Adrenal gland (tissue), 19 donors: ENCODE measurements at places on chromosomes 1 and 21. TPM values are rescaled to one million over a fixed set of nuclear protein-coding genes. Genes with fewer than 3 reads are reported as not detected.
A peak's percentile ranks its signal among the peaks of the same experiment; 100 is the strongest.

Gene KIAA1614
- 0.95 TPM for total RNA-seq

Gene CBS
- 1.6 TPM for total RNA-seq

GRCh38 chr1:17723684-17724083 lies 31.4 kb upstream of the ACTL8 start:
- no peaks in the 10 kb centered on the region for H3K27me3 ChIP-seq
- no peak for DNase-seq
- no peaks in the 10 kb centered on the region for H3K4me1 ChIP-seq
- no peaks in the 10 kb centered on the region for H3K36me3 ChIP-seq
- H3K4me3 ChIP-seq = no peak overlapping the region
- H3K27ac ChIP-seq = no peak overlapping the region

- no peaks in the 10 kb centered on the region for H3K36me3 ChIP-seq
- no peak overlapping the region for H3K4me3 ChIP-seq
- H3K27ac ChIP-seq = no peak overlapping the region
- H3K4me1 ChIP-seq = no peaks in the 10 kb centered on the region
Measured at GRCh38 chr1:25064465-25065240, 134.6 kb upstream of the RUNX3 start.

GRCh38 chr1:18243503-18244175 lies 136.0 kb downstream of the IGSF21 start:
- H3K36me3 ChIP-seq = no peaks in the 10 kb centered on the region
- no peak overlapping the region for H3K27ac ChIP-seq
- H3K4me3 ChIP-seq = no peak overlapping the region
- no peaks in the 10 kb centered on the region for H3K27me3 ChIP-seq
- H3K4me1 ChIP-seq = no peaks in the 10 kb centered on the region
- DNase-seq = no peak

DNA sequence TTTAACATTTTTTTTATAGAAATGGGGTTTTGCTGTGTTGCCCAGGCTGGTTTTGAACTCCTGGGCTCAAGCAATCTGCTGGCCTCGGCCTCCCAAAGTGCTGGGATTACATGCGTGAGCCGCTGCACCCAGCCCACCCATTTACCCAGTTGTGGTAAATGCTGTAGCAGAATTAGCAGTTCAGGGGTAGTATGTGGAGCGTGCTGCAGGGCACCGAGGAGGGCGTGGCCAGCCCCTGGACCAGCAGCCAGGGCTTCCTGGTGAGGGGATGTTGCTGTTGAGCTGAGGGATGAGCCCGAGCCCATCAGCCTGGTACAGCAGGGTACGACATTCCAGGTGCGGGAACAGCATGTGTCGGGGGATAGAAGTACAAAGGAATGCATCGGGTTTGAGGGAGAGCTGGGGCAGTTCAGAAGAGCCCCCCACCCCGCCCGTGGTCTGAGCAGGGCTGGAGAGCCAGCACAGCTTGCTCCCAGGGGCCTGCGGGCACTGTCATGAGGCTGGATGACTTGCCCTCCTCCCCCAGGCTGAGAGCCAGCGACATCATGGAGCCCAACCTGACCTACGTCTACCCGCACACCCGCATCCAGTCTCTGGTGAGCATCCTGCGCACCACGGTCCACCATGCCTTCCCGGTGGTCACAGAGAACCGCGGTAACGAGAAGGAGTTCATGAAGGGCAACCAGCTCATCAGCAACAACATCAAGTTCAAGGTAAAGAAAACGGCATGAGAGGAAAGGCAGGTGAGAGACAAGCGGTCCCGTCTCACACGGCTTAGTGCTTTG lies 11.9 kb downstream of the NPPA start:
- no peaks in the 10 kb centered on the region for H3K27me3 ChIP-seq
- H3K4me3 ChIP-seq = no peak overlapping the region
- H3K4me1 ChIP-seq = no peaks in the 10 kb centered on the region
- no peak for DNase-seq
- no peak overlapping the region for H3K27ac ChIP-seq

Gene COL24A1
- not detected for total RNA-seq

Gene ANKRD34A
- total RNA-seq = 0.43 TPM

DNA sequence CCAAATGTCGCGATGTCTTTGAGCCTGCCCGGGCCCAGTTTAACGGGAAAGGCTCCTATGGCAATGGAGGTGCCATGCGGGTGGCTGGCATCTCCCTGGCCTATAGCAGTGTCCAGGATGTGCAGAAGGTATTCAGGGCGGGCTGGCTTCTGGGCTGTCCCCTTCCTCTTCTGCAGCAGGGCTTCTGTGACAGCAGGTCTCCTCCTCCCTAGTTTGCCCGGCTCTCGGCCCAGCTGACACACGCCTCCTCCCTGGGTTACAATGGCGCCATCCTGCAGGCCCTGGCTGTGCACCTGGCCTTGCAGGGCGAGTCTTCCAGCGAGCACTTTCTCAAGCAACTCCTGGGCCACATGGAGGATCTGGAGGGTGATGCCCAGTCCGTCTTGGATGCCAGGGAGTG lies 3.0 kb downstream of the ADPRS start:
- no peak for DNase-seq
- no peaks in the 10 kb centered on the region for H3K36me3 ChIP-seq
- no peak overlapping the region for H3K27ac ChIP-seq

Gene PTGFR
- 4.5 TPM for total RNA-seq

Gene TNNT2
- 1.8 TPM for total RNA-seq

Gene SLC35D1
- total RNA-seq = 14.0 TPM

DNA sequence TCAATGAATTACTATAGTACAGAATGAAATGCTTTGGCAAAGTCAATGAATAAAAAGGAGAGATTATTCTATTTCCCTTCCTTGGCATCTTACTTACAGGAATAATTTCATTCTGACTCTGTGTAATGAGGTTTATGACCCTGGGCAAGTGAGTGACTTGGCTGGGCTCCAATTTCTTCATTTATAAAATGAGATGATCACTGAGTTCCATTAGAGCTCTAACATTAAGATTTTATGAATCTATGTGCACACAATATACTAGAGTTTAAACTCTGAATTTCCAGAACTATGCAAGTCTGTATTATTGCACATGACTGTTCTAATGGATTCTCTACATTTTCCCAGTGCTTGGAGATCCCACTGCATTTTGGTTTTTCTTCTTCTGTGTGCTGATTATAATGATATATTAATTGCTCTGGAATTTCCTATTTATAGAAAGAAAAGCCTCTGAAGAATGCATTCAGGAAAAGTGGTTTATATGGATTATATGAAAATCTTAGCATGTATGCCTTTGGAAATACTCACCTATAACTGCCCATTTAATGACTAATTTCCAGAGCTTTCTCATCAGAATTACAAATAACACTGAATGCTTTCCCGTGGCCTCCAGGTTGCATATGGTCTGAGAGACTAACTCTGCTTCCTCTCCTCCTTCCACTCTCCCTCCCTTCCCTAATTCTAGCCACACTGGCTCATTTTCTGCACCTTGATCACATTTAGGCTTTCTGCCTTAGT lies 97.4 kb upstream of the CHRM3 start:
- H3K4me3 ChIP-seq = no peak overlapping the region
- H3K27me3 ChIP-seq = no peaks in the 10 kb centered on the region
- H3K36me3 ChIP-seq = no peaks in the 10 kb centered on the region
- no peak for DNase-seq
- no peak overlapping the region for H3K27ac ChIP-seq

DNA sequence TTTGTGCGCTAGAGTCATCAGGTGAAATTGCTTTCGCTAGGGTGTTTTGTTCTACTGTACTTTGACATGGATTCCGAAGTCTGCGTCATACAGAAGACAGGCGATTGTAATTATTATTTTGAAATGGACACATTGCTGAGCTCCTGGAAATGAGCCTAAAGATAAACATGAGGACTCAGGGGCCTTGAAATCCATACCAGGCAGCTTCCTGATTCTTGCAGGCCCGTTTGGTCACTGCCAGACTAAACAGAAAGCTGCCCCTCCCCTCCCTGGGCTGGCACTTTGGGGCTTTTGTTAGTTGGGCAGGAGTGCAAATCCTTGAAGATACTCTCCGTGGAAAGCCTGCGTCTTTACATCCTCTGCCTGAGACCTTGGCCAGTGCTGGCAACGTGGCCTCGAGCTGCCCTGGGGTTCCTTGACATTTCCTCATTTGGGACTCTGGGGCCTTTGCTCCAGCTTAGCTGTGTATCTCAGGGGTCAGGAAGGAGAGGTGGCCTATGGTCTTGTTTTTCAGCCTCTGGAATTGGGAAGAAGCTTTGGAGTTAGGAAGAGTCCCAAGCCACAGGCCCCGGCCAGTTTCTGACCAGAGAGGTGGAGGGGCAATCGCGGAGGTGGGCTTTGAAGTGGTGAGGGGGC lies 26.9 kb upstream of the KCNE2 start:
- peak; percentile 89 for DNase-seq
- H3K4me1 ChIP-seq = peaks cover 8% of the 10 kb centered on the region
- no peaks in the 10 kb centered on the region for H3K27me3 ChIP-seq
- no peaks in the 10 kb centered on the region for H3K36me3 ChIP-seq

Gene ZNF691
- 7.6 TPM for total RNA-seq

GRCh38 chr1:31886866-31887265 lies 51.3 kb downstream of the PTP4A2 start:
- DNase-seq = no peak
- H3K36me3 ChIP-seq = no peaks in the 10 kb centered on the region
- H3K27me3 ChIP-seq = no peaks in the 10 kb centered on the region
- H3K27ac ChIP-seq = no peak overlapping the region
- no peak overlapping the region for H3K4me3 ChIP-seq
- H3K4me1 ChIP-seq = no peaks in the 10 kb centered on the region

DNA sequence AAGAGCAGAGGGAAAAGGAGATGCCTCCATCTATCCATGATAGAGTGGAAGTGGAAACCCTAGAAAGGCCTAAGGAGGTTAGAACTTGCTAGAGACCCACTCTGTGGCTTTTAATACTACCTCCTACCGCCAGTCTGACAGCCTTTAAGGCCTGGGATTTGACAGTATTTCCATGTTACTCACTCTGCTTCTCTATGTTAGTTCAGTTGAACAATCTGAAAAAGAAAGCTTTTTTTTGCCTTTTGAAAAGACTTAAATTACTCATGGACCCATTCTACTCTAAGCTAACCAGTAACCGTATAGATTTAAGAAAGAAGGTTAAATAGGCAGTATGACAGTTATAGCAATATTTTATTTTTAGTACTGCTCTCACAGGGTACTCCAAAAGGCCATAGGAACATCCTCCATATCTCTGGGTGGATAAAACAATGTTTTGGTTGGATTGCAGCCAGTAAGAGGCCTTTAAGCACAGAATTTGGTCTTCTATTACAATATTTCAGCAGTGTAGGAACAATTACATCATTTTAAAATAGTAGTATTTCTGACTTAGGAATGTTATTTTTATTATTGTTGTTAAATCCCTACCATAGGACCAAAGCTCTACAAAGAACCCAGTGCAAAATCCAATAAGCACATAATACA lies 15.9 kb upstream of the GPR25 start:
- no peak for DNase-seq
- no peaks in the 10 kb centered on the region for H3K27me3 ChIP-seq
- H3K4me3 ChIP-seq = no peak overlapping the region
- peaks cover 37% of the 10 kb centered on the region for H3K36me3 ChIP-seq
- peak overlapping the region; percentile 3 for H3K27ac ChIP-seq
- H3K4me1 ChIP-seq = no peaks in the 10 kb centered on the region

- no peaks in the 10 kb centered on the region for H3K27me3 ChIP-seq
- no peaks in the 10 kb centered on the region for H3K36me3 ChIP-seq
- no peak overlapping the region for H3K4me3 ChIP-seq
Measured at GRCh38 chr1:79472067-79472656, 465.6 kb upstream of the ADGRL4 start.

Gene RGS16
- 1.6 TPM for total RNA-seq

Gene FAM163A
- 1.9 TPM for total RNA-seq

Gene DISC1
- total RNA-seq = 15.9 TPM

DNA sequence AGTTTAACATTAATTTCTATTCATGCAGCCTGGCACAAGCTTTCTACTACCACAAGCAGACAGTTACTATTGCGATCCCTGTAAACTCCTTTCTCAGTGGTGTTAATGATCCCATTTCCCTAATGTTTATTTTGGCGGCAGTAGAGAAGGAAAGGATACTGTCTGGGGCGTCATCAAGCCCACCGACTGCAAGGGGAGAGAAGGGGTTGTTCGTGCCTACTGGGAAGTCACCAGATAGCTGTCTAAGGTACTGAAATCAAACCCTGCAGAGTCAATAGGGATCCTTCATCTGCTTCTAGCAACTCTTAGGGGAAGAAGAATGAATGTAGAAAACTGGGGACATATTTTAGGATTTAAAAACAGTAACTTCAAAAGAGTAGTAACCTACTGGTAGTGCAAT lies 95.2 kb upstream of the ADAR start:
- no peak for DNase-seq
- H3K27me3 ChIP-seq = no peaks in the 10 kb centered on the region
- H3K27ac ChIP-seq = no peak overlapping the region
- no peak overlapping the region for H3K4me3 ChIP-seq
